ENCODE measurements at places on chromosomes 7 and 10. TPM values are rescaled to one million over a fixed set of nuclear protein-coding genes. Genes with fewer than 3 reads are reported as not detected.

The LOXL4 gene
- 14.3 TPM for total RNA-seq

DNA sequence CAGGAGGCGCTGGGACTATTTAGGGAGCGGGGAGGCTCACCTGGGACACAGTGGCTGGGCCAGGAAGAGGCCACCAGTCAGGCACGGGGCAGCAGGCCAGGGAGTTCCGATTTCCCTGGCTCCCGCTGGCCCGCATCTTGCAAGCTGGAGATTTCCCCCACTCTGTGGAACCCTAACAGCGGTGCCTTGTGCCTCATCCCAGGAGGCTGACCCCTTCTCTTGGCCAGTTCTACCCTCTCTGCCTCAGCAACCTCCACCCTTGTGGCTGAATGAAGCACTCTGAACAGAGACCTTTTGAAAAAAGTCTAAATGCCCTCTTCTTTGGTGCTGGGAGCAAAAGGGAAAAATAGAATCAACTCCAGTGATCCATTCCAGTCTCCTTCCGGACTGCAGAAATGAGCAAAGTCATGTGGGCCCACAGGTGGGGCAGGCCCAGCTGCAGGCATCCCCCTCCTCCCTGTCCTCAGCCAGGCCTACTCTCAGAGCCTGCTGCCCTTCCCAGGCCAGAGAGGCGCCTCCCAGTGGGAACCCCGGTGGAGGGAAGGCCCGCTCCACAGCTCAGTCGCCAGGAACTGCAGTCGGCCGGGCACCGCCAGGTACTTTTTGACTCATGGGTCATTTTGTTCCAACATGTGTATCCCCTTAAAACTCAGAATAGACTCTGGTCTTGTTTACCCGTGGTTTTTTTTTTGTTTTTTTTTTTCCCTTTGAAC is 155.5 kb downstream of the ZNF248 start:
- no peak for DNase-seq

- DNase-seq, result no peak
Observed at GRCh38 chr10:30727524-30727923, 98.0 kb upstream of the LYZL2 start.

- DNase-seq, result peak; percentile 27
Observed at GRCh38 chr7:69768986-69769595, 170.8 kb downstream of the AUTS2 start.

GRCh38 chr7:37282927-37283326 is 165.7 kb downstream of the ELMO1 start:
- no peak for DNase-seq

The KNDC1 gene
- total RNA-seq, result 0.41 TPM

The HPS1 gene
- 53.4 TPM for total RNA-seq

The TMEM236 gene
- 0.09 TPM for total RNA-seq

The COA1 gene
- 13.2 TPM for total RNA-seq

The NAT16 gene
- total RNA-seq, result not detected

- no peak for DNase-seq
Observed at GRCh38 chr7:157955348-157955999, 618.7 kb downstream of the DNAJB6 start.

The DNAH11 gene
- 2.7 TPM for total RNA-seq

DNA sequence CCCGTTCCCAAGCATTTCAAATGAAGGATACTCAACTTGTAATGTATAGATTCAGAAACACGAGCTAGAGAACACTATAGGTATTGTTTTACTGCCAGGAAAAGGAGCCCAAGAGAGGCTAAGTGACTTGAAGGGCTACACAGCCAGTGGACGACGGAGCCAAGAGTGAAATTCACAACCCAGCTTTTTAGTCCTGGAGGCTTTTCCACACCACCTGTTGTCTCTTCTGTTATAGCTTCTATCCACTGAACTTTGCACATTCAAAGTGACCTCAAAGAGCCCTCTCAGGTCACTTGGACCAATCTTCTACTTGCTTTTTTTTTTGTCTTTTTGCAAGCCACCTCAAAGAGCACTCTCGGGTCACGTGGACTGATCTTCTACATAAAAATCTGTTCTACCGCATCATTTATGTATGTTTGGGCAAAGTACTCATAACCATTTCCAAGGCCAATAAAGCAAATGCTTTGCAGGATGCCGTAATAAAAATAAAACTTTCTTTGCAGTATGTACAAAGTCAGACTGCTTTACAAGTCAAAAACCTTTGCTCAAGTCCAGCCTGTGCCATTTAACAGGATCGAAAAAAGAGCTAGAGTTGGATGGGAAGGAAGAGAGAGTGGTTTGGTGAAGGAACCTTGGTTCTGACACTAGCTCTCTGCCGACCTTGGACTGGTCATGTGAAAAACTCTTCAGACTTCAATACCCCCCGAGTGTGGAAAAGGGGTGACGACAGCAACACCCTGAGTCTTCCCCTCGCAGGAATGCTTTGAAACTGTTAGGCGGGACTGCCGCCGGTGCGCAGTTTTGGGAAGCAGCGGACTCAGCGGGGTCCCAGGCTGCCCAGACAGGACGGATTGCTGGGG is 821 bp downstream of the SLC35B4 start:
- DNase-seq, result peak; percentile 40

- DNase-seq, result no peak
Observed at GRCh38 chr10:70137135-70137534, 4.5 kb upstream of the AIFM2 start.

GRCh38 chr10:17888189-17888588 is 63.5 kb upstream of the SLC39A12 start:
- DNase-seq, result no peak

DNA sequence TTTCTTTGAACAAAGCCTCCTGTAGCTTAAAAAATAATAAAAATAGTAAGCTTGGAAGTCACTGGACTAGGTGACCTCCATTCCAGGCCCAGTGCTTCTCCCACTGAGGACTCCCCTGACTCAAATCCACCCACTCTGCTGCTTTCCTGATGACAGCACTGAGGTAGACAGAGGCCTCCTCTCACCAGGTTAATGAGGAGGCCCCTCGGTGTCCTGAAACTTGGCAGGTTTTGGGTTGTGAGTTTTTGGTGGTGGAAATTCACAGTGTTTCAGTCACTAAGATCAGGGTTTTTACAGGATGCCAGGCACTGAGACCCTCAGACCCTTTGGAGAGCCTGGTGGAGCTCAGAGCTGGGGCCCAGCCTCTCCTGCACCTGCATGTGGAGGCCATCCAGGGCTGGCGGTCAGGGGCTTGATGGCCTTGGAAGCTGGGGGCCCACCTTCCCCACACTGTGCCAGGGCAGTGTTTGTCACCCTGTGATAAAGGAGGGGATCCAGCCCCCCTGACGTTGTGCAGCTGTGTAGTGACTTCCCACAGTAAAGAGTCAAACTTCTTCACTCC is 19.1 kb downstream of the TSPAN14 start:
- DNase-seq, result no peak

GRCh38 chr7:23396222-23397015 is 73.9 kb downstream of the IGF2BP3 start:
- DNase-seq, result peak; percentile 91

DNA sequence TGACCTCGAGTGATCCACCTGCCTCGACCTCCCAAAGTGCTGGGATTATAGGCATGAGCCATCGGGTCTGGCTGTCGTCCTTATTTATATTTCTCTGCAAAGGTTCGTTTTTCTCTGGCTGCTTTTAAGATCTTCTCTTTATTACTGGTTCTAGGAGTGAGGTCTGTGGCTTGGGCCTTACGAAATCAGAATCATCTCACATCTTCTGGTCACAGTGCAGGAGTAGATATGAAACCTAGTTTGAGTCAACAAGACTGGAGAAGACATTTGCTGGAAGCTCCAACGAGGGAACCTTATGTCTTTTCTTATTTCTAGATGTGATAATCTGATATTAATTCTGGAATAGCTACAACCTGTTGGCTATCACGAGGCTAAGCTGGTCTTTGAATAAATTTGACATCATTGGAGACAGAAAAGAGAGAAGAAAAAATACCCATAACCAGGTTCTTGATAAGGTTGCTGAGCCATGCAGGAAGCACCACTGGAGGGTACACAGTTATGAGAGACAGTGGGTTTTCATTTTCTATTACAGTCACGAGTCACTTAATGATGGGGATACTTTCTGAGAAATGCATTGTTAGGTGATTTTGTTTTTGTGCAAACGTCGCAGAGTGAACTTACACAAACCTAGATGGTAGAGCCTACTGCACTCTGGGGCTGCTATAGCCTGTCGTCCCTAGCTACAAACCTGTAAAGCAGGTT is 25.6 kb upstream of the IL15RA start:
- DNase-seq, result no peak

- DNase-seq, result peak; percentile 83
Observed at GRCh38 chr10:61896854-61897661, 4.4 kb upstream of the ARID5B start.

The DAGLB gene
- total RNA-seq, result 38.3 TPM

DNA sequence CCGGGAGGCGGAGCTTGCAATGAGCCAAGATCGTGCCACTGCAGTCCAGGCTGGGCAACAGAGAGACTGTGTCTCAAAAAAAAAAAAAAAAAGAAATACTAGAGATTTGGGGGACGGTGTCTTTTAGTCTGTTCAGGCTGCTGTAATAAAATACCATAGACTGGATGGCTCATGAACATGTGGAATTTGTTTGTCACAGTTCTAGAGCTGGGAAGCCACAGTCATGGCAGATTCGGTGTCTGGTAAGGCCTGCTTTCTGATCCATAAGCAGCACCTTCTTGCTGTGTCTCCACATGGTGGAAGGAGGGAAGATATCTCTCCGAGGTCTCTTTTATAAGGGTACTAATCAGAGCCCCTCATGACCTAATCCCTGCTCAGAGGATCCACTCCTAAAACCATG is 102.7 kb upstream of the MKLN1 start:
- DNase-seq, result no peak

The LMOD2 gene
- total RNA-seq, result not detected

The CYP2E1 gene
- 0.82 TPM for total RNA-seq
